ENCODE measurements at places on chromosomes 7 and 10.

GRCh38 chr7:47783456-47784223 lies 164.6 kb downstream of the PKD1L1 start:
- H3K4me3 ChIP-seq: no peak overlapping the region
- peak overlapping the region; percentile 100 for H3K27ac ChIP-seq
- no peaks in the 10 kb centered on the region for H3K36me3 ChIP-seq
- DNase-seq: no peak

GRCh38 chr7:95737828-95738505 lies 34.4 kb upstream of the DYNC1I1 start:
- no peaks in the 10 kb centered on the region for H3K4me1 ChIP-seq
- no peaks in the 10 kb centered on the region for H3K36me3 ChIP-seq
- no peak for DNase-seq
- no peak overlapping the region for H3K27ac ChIP-seq

GRCh38 chr7:87140271-87140748 lies 11.9 kb upstream of the DMTF1 start:
- H3K4me1 ChIP-seq: no peaks in the 10 kb centered on the region
- H3K4me3 ChIP-seq: no peak overlapping the region
- H3K27ac ChIP-seq: no peak overlapping the region
- H3K27me3 ChIP-seq: no peaks in the 10 kb centered on the region
- H3K36me3 ChIP-seq: no peaks in the 10 kb centered on the region

DNA sequence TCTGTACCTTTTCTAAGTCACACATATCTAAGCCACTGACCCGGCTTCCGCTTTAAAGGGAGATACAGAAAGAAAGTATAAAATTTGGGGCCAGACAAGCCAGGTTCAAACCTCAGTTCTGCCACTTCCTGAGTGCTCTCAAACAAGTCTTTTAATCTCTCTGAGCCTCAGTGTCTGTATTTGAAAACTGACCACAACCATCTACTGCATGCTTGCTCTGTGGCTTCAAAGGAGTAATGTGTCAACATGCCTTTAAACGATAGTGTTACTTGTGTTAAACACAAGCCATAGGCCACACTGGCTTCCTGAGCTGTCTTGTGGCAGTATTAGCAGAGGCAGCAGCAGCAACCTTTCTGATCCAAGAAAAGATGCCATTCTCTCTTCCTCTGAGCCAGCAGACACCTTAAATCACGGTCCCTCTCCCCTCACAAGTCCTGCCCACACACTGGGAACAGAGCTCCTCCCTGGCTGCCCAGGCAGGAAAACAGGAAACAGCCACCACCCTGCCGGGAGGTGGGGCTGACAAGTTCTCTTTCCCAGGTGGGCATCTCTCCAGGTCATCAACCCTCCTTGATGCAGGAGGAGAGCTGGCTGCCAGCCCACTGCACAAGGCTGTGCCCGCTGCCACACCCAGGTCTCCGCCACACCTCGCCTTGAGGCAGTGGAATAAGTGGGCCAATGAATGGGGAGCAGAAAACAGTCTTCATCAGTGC lies 10.7 kb downstream of the HIP1 start:
- no peaks in the 10 kb centered on the region for H3K27me3 ChIP-seq
- H3K36me3 ChIP-seq: no peaks in the 10 kb centered on the region
- peak; percentile 92 for DNase-seq
- H3K27ac ChIP-seq: peak overlapping the region; percentile 73
- H3K4me1 ChIP-seq: peaks cover 23% of the 10 kb centered on the region
- no peak overlapping the region for H3K4me3 ChIP-seq

- no peak for DNase-seq
- no peak overlapping the region for H3K4me3 ChIP-seq
- H3K27ac ChIP-seq: no peak overlapping the region
- H3K4me1 ChIP-seq: no peaks in the 10 kb centered on the region
- no peaks in the 10 kb centered on the region for H3K27me3 ChIP-seq
Observed at GRCh38 chr10:30029872-30030256, 29.5 kb downstream of the JCAD start.

GRCh38 chr7:28581351-28581750 lies 169.0 kb downstream of the CREB5 start:
- no peaks in the 10 kb centered on the region for H3K27me3 ChIP-seq
- H3K4me1 ChIP-seq: peaks cover 3% of the 10 kb centered on the region
- no peak overlapping the region for H3K27ac ChIP-seq
- H3K4me3 ChIP-seq: no peak overlapping the region
- no peaks in the 10 kb centered on the region for H3K36me3 ChIP-seq

GRCh38 chr7:93547716-93548115 lies 26.8 kb downstream of the CALCR start:
- H3K27me3 ChIP-seq: no peaks in the 10 kb centered on the region
- H3K4me1 ChIP-seq: no peaks in the 10 kb centered on the region
- no peak overlapping the region for H3K4me3 ChIP-seq
- no peak overlapping the region for H3K27ac ChIP-seq
- no peaks in the 10 kb centered on the region for H3K36me3 ChIP-seq

GRCh38 chr7:92988941-92989545 lies 128.7 kb downstream of the SAMD9 start:
- H3K36me3 ChIP-seq: no peaks in the 10 kb centered on the region
- H3K4me1 ChIP-seq: peaks cover 4% of the 10 kb centered on the region
- no peaks in the 10 kb centered on the region for H3K27me3 ChIP-seq
- no peak for DNase-seq
- H3K4me3 ChIP-seq: no peak overlapping the region

- no peak overlapping the region for H3K4me3 ChIP-seq
- H3K36me3 ChIP-seq: peaks cover 43% of the 10 kb centered on the region
- no peak overlapping the region for H3K27ac ChIP-seq
Observed at GRCh38 chr7:29968683-29969395, 20.8 kb downstream of the SCRN1 start.

- H3K4me3 ChIP-seq: no peak overlapping the region
- no peak for DNase-seq
- no peaks in the 10 kb centered on the region for H3K27me3 ChIP-seq
- H3K36me3 ChIP-seq: no peaks in the 10 kb centered on the region
Observed at GRCh38 chr7:34750209-34750608, 92.2 kb downstream of the NPSR1 start.

- no peaks in the 10 kb centered on the region for H3K27me3 ChIP-seq
- peak overlapping the region; percentile 56 for H3K27ac ChIP-seq
- peaks cover 5% of the 10 kb centered on the region for H3K36me3 ChIP-seq
- H3K4me1 ChIP-seq: peaks cover 18% of the 10 kb centered on the region
- no peak overlapping the region for H3K4me3 ChIP-seq
- DNase-seq: peak; percentile 91
Observed at GRCh38 chr10:323651-324293, 188.5 kb downstream of the ZMYND11 start.

DNA sequence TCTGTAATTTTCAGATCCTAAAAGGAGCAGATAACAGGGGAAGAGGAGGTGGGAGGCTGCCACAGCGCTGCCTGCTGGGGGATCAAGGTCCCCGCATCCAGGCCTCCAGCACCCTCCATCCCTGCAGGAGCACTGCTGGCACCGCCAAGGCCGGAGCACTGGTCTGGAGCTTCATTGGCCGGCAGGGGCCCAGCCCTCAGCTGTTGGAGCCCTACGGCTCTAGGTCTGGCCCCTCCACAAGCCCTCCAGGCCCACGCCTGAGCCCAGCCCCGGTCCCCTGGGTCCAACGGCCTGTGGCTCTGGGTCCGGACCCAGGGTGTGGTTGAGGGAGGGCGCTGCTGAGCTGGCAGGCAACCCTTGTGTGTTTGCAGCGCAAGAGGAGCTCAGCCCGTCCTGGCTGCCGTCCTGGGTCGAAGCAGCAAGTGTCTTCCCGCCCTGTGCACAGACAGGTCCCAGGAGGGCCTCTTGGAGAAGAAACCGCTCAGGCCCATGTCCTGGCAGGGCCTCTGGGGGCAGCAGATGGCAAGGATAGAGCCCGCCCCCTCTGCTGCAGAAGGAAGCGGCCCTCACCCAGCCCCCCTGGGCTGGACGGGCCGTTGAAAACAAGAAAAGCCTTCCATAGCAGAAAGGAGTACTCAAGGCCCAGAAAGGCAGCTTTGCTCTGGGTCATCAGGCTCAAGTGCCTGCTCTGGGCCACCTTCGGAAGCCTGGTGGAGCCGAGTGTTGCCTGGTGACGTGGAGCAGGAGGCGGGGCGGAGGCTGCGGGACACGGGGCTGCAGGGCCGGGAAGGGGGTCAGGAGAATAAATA lies 54.3 kb upstream of the TNRC18 start:
- no peaks in the 10 kb centered on the region for H3K27me3 ChIP-seq
- no peaks in the 10 kb centered on the region for H3K4me1 ChIP-seq
- peaks cover 26% of the 10 kb centered on the region for H3K36me3 ChIP-seq
- no peak overlapping the region for H3K27ac ChIP-seq
- no peak overlapping the region for H3K4me3 ChIP-seq
- DNase-seq: no peak

- peak overlapping the region; percentile 79 for H3K27ac ChIP-seq
- DNase-seq: peak; percentile 94
- H3K27me3 ChIP-seq: no peaks in the 10 kb centered on the region
- H3K4me1 ChIP-seq: peaks cover 3% of the 10 kb centered on the region
Observed at GRCh38 chr10:21497177-21497807, 28.2 kb downstream of the SKIDA1 start.

GRCh38 chr10:29553544-29554250 lies 81.1 kb downstream of the SVIL start:
- no peaks in the 10 kb centered on the region for H3K27me3 ChIP-seq
- no peak overlapping the region for H3K4me3 ChIP-seq
- H3K4me1 ChIP-seq: no peaks in the 10 kb centered on the region
- no peak overlapping the region for H3K27ac ChIP-seq
- no peak for DNase-seq
- peaks cover 27% of the 10 kb centered on the region for H3K36me3 ChIP-seq

DNA sequence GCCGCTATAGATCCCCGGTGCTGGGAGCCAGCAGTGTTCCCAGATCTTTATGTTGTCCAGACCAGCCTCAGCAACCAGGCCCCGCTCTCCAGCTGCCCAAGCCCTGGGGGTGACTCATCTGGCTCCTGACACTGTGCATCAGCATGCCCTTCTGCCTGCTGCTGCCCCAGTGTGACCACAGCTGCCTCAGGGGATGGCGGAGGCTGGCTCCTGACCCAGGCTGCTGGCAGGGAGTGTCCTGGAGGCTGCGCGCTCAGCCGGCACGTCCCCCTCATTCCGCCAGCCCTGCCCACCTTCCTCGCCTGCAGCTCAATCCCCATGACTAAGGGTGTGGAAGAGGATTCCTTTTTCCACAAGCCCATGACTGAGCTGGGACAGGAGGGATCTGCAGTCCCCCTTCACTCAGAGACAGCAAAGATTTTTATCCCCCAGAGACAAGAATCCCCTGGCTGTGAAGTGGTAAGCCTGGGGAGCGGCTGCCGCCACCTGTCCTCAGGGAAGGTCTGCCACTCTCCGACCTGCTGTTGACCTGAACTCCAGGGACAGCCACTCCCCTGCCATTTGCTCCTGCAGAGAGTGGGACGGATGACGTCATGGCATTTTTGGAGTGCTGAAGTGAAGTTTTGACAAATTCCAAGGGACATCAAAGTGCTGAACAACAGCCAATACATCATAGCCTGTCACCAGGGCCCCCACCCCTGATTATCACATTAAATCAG lies 182.8 kb upstream of the BMPER start:
- no peaks in the 10 kb centered on the region for H3K36me3 ChIP-seq
- no peaks in the 10 kb centered on the region for H3K27me3 ChIP-seq
- peak; percentile 91 for DNase-seq
- H3K4me1 ChIP-seq: peaks cover 20% of the 10 kb centered on the region
- H3K4me3 ChIP-seq: no peak overlapping the region

- H3K36me3 ChIP-seq: peaks cover 32% of the 10 kb centered on the region
- H3K4me3 ChIP-seq: no peak overlapping the region
- no peaks in the 10 kb centered on the region for H3K27me3 ChIP-seq
- H3K4me1 ChIP-seq: peaks cover 4% of the 10 kb centered on the region
- no peak overlapping the region for H3K27ac ChIP-seq
- no peak for DNase-seq
Observed at GRCh38 chr10:104308439-104308903, 29.8 kb downstream of the ITPRIP start.

- no peak overlapping the region for H3K4me3 ChIP-seq
- H3K27me3 ChIP-seq: no peaks in the 10 kb centered on the region
- no peak overlapping the region for H3K27ac ChIP-seq
- H3K36me3 ChIP-seq: peaks cover 16% of the 10 kb centered on the region
Observed at GRCh38 chr10:46020344-46020657, 10.1 kb downstream of the NCOA4 start.

DNA sequence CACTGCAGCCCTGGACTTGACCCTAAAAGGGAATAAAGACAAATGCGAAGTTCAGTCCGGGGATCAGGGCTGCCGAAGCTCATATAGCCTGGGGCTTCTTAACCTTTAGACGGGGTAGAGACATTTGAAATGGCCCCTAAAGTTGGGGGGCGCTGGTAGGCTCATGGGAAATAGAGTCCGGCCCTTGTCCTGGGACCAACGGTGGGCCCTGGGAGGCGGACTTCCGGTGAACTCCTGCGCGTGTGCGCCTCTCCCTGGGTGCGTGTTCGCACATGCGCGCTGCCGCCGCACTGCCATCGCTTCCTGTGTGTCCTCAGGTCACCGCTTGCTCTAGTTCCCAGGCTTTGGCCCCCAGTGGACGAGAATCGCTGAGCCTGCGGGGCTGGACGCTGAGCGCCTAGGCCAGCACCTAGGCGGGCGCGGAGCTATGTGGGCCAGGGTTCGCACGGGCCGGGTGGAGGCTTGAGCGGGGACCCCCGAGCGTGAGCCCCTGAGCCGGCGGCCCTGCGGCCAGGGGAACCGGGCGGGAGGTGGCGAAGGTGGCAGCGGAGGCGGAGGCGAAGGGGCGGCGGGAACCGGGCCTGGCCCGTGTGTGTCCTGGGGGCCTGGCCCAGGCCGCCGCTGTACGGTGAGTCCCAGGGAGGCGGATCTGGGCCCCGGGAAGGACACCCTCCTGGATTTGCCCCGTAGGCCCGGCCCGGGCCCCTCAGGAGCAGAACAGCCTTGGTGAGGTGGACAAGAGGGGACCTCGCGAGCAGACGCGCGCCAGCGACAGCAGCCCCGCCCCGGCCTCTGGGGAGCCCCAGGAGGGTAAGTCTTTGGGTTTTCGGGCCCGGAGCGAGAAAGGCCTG lies 23.0 kb upstream of the ZNF12 start:
- no peaks in the 10 kb centered on the region for H3K27me3 ChIP-seq
- peak overlapping the region; percentile 55 for H3K4me3 ChIP-seq
- peak; percentile 89 for DNase-seq
- peaks cover 26% of the 10 kb centered on the region for H3K36me3 ChIP-seq
- H3K4me1 ChIP-seq: no peaks in the 10 kb centered on the region

DNA sequence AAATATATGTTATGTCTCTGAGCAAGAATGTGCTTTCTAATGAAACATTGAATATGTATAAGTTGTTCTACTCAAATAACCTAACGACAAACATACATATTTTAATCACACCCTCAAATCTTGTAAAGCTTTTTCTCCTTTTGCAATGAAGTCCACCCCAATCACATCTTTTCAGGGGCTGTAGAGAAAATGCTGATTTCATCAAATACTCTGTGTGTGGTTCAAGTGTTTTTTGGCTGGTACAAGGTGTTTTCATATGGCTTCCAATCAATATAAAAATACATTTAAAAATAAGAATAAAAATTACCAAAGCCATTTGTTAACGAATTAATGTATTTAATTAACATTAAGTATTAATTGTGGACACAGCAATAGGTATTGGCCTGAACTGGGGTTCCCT lies 57.2 kb upstream of the TMEM196 start:
- H3K36me3 ChIP-seq: no peaks in the 10 kb centered on the region
- no peak for DNase-seq
- no peak overlapping the region for H3K4me3 ChIP-seq

GRCh38 chr10:43380610-43381222 lies 9.3 kb downstream of the FXYD4 start:
- peaks cover 6% of the 10 kb centered on the region for H3K36me3 ChIP-seq
- no peaks in the 10 kb centered on the region for H3K27me3 ChIP-seq
- DNase-seq: no peak
- no peak overlapping the region for H3K4me3 ChIP-seq
- H3K27ac ChIP-seq: no peak overlapping the region
- no peaks in the 10 kb centered on the region for H3K4me1 ChIP-seq
